Adipocyte (in vitro differentiated cells): ENCODE measurements at places on chromosomes 3 and 15.

- DNase-seq, result no peak
Measured at GRCh38 chr3:36876181-36876936, 68.5 kb downstream of the TRANK1 start.

DNA sequence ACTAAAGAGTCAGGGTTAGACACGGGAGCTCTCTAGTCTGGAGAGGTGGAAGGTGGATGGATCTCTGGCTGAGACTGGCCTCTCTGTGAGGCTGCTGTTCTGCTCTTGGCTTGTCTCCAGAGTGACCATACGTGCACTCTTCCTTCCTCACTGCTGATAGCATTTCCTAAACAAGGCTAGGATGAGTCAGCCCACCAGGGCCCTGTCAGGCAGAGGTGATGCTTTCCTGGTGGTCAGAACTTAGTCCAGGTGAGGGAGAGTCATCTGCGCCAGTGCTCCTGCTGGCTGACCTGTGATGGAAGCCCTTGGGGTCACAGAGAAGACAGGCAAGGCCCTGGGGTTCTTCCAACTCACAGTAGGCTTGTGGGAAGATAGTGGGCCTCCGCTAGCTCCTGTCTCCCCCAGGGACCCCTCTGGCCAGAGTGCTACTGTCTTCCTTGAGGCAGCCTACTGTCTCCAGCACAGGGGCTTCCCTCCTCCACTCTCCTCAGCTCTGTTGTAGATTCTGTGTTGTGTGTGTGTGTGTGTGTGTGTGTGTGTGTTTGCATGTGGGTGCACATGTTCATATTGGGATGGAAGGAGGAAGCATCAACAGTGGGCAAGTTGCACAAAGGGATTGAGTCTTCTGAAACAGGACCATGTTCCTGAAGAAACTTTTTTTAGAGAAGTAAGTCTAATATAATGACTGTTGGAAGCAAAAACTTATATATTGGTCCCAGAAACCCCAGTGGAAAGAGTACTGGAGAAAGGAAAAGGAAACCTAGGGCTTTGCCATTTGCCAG is 16.5 kb downstream of the ALPK3 start:
- DNase-seq, result no peak

DNA sequence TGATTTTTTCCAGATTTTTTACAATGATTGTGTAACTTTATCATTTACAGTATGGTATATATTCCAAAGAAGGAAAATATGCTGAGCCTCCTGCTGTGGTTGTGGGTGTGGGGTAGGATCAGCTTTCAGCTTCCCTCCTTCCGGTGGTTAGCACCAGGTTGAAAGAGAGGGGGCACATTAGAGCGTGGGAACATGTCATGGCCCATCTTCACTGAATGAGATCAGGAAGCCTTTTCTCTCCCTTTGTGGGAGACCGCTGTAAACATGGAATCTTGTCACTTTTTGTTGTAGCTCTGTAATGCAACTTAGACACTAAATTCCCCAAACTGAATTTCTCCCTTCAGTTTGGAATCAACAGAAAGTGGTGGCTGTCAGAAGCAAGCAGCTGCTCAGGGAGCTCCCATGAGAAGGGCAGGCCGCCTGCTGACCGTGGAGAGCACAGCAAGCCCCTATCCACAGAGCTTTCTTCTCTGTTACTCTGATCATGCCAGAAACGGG is 86.7 kb upstream of the LIMD1 start:
- DNase-seq, result peak; percentile 68

DNA sequence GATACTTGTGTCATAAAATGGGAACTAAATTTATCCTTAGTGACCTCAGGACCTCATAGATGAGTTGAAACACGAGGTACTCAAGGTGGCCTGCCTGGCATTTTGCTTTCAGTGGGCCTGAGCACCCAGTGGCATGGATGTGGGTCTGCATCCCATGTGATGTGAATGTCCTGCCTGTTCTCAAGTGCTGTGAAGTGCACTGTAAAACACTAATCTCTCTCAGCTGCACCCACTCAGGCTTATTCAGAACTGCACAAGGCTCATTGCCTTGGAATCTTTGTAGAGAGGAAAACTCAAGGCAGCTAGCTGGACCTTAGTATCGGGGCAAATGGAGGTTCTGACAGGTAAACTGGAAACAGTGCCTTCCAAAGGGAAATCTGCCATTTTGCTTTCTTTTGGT is 767.0 kb downstream of the TUSC7 start:
- no peak for DNase-seq

- peak; percentile 88 for DNase-seq
Measured at GRCh38 chr3:55000546-55000945, 72.7 kb upstream of the LRTM1 start.

- DNase-seq, result no peak
Measured at GRCh38 chr15:25342629-25343028, 96.2 kb downstream of the UBE3A start.

- no peak for DNase-seq
Measured at GRCh38 chr3:44069276-44069675, 172.4 kb upstream of the TOPAZ1 start.
